ENCODE measurements at places on chromosomes 1 and 21. TPM values are rescaled to one million over a fixed set of nuclear protein-coding genes. Genes with fewer than 3 reads are reported as not detected.

The GPR137B gene
- 19.8 TPM for polyA plus RNA-seq

The TSSK3 gene
- 0.41 TPM for polyA plus RNA-seq

The MANEAL gene
- polyA plus RNA-seq, result 0.75 TPM

The CREB3L4 gene
- 1.4 TPM for polyA plus RNA-seq

The STIL gene
- polyA plus RNA-seq, result 0.50 TPM

The G0S2 gene
- polyA plus RNA-seq, result 16.3 TPM

The TRNP1 gene
- 30.8 TPM for polyA plus RNA-seq

The C1orf141 gene
- polyA plus RNA-seq, result not detected

The KRTAP21-2 gene
- not detected for polyA plus RNA-seq

The FNBP1L gene
- polyA plus RNA-seq, result 2.5 TPM

The SEC16B gene
- 12.1 TPM for polyA plus RNA-seq

The CD1C gene
- polyA plus RNA-seq, result not detected

The AMY1A gene
- not detected for polyA plus RNA-seq

The ZBTB48 gene
- polyA plus RNA-seq, result 25.2 TPM

The DEPDC1 gene
- 0.25 TPM for polyA plus RNA-seq

The PAQR6 gene
- not detected for polyA plus RNA-seq

The RRP1 gene
- polyA plus RNA-seq, result 4.4 TPM

The OPRD1 gene
- not detected for polyA plus RNA-seq

The ENAH gene
- 47.3 TPM for polyA plus RNA-seq

The NFIA gene
- polyA plus RNA-seq, result 15.3 TPM

The OR2AK2 gene
- not detected for polyA plus RNA-seq

The IFI6 gene
- polyA plus RNA-seq, result 170 TPM

The ADCY10 gene
- 0.13 TPM for polyA plus RNA-seq

The NMNAT2 gene
- 0.25 TPM for polyA plus RNA-seq

The OR10Z1 gene
- polyA plus RNA-seq, result not detected

The ADAMTS1 gene
- 39.3 TPM for polyA plus RNA-seq

The SYNC gene
- 11.4 TPM for polyA plus RNA-seq

The PFKL gene
- 110 TPM for polyA plus RNA-seq

The DNASE2B gene
- polyA plus RNA-seq, result 1.0 TPM

The BCL2L15 gene
- 0.38 TPM for polyA plus RNA-seq

The SPATA46 gene
- polyA plus RNA-seq, result not detected

The SLC30A10 gene
- polyA plus RNA-seq, result not detected

The C1orf35 gene
- polyA plus RNA-seq, result 36.2 TPM

The KIF2C gene
- polyA plus RNA-seq, result 0.75 TPM

The PLXNA2 gene
- 2.9 TPM for polyA plus RNA-seq

The AGMAT gene
- 0.13 TPM for polyA plus RNA-seq

The GBP1 gene
- 45.3 TPM for polyA plus RNA-seq

The OR2L2 gene
- polyA plus RNA-seq, result 0.05 TPM

The KRTAP11-1 gene
- polyA plus RNA-seq, result not detected
